ENCODE measurements at places on chromosomes 3 and 15. TPM values are rescaled to one million over a fixed set of nuclear protein-coding genes. Genes with fewer than 3 reads are reported as not detected.
A peak's percentile ranks its signal among the peaks of the same experiment; 100 is the strongest.

GRCh38 chr3:154310840-154311239 lies 13.4 kb downstream of the DHX36 start:
- no peak for DNase-seq

DNA sequence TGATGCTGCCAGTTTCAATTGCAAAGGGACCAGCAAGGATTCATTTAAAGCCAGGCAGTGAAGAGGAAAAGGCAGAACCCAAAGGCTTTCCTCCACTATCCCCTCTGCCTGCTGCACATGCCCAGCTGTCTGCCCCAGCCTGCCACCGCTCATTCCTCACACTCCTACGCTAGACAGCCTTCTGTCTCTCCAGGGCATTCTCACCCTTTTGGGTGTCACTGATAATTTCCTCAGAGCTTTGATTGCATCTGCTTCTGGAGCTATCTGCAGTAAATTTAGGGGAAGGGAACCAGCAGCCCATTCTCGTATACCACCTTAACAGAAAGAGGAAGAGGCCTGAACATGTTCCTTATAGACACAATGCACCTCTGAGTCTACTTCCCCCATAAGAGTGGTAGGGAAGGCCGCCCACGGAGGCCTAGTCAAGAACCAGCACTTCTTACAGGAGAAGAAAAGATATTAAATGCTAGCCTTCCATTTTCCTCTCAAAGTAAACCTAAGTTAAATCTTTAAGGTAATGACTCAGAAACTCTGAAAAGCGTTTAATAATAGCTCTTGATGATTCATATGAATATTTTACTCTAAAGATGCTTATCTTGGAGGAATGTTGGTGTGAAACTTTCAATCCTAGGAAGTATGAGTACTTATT lies 20.9 kb downstream of the NUDT16 start:
- no peak for DNase-seq

DNA sequence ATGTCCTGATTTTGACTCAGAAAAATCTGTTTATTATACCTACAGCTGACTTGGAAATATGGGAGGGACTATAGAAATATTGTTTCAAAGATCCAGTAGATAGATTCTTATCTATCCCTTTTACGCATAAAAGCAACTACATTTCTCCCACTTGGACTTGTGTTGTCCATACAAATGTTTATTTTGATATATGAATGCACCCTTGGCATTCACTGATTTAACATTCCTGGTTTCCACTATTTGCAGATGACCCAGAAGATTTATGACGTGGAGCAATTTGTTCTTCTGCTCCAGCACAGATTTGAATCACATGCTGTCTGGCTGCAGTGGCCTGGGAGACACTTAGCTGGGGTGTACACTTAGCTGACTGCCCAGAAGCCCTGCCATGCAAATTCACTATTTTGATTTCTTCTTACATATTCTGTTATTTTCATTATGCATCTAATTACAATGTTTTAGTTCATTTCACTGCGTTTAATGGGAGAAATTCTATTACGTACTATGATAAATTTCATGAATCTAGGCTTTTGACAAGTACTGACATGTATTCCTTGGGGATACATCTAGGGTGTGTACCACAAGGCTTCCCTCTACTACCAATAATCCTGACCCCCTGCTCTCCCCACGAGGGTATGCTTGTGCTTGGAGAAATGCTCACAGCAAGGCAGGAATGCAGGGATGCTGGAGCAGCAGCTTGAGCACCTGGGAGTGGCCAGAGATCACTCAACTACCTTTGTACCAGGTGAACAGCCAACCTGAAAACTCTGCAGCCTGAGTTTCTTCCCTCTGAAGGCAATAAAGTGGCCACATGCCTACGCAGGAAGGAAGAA lies 223.6 kb upstream of the TBL1XR1 start:
- no peak for DNase-seq

- no peak for DNase-seq
Measured at GRCh38 chr3:113895964-113896363, 51.8 kb upstream of the ZDHHC23 start.

DNA sequence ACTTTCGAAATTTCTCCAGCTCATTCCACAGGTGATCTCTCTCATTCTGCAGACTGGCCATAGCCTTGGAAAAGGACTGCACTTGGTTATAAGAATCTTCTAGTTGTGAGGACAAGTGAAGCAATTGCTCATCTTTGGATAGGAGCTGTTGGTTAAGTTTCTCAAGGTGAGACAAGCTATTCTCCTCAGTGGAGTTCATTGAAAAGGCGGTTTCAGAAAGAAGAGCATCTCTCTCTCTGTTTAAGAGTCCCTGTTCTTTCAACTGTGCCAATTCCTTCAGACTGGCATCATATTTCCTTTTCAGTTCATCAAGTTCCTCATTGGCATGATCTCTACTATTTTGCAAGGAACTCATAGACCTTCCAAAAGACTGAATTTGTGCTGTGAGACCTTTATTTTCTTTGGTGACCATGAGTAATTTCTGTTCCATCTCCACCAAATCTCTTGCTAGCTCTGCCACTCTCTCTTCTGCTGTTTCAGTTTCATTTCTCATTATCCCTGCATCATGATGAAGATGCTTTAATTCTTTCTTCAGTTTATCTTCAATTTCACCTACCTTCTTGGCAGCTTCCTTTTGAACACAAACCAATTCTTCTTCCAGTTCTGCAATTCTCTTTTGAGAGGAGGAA lies 30.2 kb upstream of the HCLS1 start:
- no peak for DNase-seq

- DNase-seq = no peak
Measured at GRCh38 chr3:10627884-10628572, 122.6 kb upstream of the ATP2B2 start.

DNA sequence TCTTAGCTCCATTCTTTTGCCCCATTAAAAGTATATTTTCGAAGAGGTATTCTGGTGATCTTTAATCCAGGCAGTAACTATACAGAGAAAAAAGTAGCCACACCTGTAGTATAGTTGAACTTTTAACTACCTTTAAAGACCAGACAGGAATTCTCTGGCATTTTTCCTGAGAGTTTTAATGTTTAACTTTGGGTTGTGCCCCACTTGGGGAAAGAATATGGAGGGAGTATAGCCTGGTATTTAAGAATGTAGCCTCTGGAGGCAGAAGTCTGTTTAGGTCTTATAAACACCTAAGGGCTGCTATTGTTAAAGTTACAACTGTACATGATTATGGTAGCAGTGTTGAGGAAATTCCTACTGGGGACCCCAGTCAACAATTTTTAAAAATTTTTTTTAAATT lies 19.3 kb downstream of the C3orf85 start:
- DNase-seq = no peak

DNA sequence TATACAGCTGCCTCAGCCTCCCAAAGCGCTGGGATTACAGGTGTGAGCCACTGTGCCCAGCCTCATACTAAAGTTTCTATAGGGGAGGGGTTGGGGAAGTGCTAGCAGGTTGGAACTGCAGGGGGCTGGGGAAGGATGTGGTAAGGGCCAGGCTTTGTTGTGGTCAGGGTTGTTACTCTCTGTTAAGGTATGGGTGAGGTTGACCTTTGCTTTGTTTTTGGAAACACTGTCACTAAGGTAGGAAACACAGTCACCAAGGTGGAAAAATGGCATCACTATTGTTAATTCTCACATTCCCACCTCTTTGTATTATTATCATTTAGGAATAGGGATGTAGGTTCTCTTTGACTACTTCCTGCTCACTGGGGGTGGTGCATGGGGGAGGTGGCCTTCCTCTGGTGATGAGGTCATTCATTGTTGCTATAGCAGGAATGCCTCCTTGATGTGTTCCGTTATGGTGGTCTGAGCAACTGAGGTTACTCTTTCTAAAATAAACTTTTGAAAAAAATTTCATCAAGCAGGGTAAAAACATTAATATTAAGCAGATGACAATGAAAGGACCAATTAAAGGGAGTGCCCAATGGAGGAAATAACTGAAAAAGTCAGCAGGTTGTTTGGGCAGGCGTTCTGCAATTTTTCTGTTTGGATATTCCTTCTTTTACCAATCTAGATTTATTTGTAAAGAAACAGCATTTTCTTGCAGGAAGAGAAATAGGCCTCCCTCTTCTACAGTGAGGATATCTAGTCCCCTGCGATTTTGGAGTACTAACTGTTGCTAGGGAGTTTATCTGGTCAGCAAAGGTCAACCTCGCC lies 150.5 kb downstream of the WDR76 start:
- no peak for DNase-seq

DNA sequence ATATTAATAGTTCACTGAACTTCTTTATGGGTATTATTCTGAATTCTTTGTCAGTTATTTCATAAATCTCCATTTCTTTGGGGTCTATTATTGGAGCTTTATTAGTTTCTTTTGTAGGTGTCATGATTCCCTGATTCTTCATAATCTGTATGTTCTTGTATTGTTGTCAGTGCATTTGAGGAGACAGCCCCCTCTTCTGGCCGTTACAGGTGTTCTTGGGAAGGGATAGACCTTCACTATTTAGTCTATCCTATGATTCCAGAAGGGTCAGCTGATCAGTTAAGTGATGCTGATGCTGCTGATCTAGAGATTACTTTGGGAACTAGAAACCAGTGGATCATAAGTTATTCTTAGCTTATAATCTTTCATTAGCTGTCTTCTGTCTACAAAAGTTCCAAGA lies 34.9 kb downstream of the TMEM39A start:
- no peak for DNase-seq

- DNase-seq = no peak
Measured at GRCh38 chr3:5143464-5143863, 21.4 kb downstream of the ARL8B start.

DNA sequence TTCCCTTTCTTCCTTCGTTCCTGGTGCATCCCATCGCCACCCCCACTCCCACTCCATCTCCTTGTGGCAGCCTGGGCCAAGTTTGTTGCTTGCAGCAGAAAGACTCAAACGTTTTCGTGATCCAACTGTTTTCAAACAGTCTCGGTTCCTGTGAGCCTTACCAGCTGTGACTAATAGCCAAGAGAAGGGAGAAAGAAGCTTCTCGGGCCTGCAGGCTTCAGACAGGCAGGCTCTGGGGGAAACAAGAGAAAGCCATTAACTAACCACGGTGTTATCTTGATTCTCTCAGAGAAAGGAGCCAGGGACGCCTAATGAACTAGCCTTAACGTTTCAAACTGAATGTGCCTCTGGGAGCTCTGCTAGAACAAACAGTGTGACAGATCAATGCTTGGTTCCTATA lies 742.0 kb downstream of the NR2F2 start:
- DNase-seq = no peak

DNA sequence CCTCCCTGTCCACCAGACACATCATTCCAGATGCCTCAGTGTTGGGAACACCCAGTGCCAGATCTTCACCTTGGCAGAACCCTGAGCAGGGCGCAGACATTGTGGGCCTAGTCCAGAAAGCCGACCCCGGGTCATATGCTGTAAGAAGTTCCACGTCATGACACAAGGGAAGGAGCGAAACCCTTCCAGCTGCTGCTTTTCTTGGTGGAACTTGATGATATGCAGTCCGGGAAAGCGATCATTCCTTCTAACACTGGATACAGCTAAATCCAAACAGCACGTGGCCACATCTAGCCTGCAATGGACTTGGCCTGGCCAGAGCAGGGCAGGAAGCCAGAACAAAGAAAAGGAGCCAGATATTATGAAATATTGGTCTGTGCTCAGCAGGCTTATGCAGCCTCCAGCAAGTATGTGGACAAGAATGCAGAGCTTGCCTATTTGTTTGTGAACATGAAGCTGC lies 22.0 kb downstream of the GASK1A start:
- DNase-seq = no peak

GRCh38 chr15:50083424-50084025 lies 35.5 kb downstream of the ATP8B4 start:
- no peak for DNase-seq

DNA sequence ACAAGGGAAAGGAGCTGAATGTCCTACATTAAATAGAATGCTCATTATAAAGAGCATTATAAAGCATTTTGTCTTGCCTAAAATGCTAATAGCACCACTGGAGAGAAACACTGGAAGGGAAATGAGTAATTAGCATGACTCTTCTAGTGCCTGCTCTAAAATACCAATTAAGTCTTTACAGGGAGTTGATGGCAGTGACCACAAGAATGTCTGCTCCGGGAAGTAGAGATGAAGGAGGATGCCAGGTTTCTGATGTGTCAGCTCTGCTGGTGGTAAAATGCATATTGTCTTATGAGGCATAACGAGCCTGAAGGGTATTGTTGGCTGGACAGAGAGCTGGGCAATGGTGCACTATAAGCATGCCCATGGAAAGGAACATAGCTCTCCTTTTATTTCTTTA lies 49.5 kb downstream of the MYLK start:
- no peak for DNase-seq

- DNase-seq = peak; percentile 39
Measured at GRCh38 chr15:70058642-70059360, 38.9 kb downstream of the TLE3 start.

GRCh38 chr3:100825574-100825973 lies 116.3 kb downstream of the TFG start:
- no peak for DNase-seq

GRCh38 chr3:112117841-112118571 lies 15.0 kb downstream of the GCSAM start:
- DNase-seq = peak; percentile 80

GRCh38 chr3:178304758-178305467 lies 231.3 kb upstream of the KCNMB2 start:
- DNase-seq = no peak

The SCAPER gene
- polyA plus RNA-seq = 4.7 TPM

The DUOX1 gene
- polyA plus RNA-seq = 0.06 TPM

The CAMKV gene
- polyA plus RNA-seq = not detected

The SERPINI1 gene
- 10.9 TPM for polyA plus RNA-seq

The CHRNA3 gene
- 0.74 TPM for polyA plus RNA-seq

The ITGA11 gene
- polyA plus RNA-seq = 0.37 TPM

The SLC38A3 gene
- not detected for polyA plus RNA-seq

The BTLA gene
- 30.0 TPM for polyA plus RNA-seq
